ENCODE measurements at places on chromosomes 7 and 10.

- no peak for DNase-seq
Measured at GRCh38 chr7:34100661-34101060, 195.3 kb downstream of the BMPER start.

DNA sequence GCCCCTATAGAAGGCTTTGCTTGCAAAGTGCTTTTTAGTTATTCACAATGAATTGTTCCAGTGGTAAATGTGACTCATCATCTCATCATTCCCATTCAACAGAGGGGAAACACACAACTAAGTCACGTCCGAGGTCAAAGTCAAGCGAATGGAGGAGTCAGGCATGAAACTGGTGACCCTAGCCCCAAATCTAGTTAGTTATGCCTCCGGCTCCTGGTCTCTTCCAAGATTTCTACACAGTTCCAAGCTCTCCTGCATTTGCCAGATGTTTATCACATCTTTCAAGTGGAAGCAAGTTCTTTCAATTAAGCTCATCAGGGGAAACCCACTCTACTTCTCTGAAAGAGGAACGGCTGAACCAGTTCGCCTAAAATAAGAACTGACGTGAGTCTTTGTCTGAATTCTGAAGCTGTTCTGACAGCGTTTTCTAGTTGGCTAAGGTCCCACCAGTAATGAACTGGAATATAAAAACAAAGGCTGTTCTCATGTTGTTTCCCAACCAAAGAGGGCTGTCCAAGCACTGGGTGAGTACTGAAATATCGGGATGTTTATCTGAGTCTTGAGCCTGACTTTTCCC, 140.9 kb upstream of the NRBF2 start:
- DNase-seq: no peak

GRCh38 chr7:36583318-36583717, 141.0 kb downstream of the AOAH start:
- DNase-seq: no peak

DNA sequence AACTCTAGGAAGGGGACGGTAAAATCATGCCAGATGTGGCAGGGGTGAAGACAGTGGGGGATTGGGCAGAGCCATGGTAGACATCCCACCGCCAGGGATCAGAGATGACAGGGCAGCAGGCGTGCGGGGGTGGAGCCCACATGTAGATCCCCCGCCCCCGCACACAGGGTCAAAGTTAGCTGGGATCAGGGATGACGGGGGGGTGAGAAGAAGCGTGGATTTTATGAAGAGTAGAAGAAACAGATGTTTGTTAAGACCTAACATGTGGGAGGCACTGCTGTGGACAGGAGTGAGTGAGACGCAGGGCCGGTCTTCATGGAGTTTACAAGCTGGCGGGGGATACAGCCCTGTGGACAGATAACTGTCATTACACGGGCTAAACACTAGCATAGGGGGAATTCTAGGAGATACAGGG, 154.0 kb upstream of the KLF14 start:
- no peak for DNase-seq

DNA sequence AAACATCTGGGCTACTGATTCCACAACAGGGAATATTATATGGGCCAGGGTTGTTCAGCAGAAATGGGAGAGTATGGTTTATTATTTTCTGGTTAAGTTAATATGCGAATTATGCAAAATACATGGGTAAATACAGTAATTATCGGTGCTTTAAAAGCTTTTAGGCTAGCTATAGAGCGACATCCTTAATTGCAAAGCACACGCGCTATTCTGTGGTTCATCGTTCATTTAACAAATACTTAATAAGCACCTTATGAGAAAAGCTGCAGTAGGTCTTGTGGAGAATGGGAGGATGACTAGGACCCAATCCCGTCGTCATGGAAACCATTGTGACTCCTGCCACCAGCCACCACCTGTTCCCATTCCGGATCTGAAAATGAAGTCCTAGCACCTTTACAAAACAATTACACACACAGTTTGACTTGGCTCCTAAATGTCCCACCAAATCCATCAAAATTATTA, 623 bp upstream of the CEP41 start:
- no peak for DNase-seq

DNA sequence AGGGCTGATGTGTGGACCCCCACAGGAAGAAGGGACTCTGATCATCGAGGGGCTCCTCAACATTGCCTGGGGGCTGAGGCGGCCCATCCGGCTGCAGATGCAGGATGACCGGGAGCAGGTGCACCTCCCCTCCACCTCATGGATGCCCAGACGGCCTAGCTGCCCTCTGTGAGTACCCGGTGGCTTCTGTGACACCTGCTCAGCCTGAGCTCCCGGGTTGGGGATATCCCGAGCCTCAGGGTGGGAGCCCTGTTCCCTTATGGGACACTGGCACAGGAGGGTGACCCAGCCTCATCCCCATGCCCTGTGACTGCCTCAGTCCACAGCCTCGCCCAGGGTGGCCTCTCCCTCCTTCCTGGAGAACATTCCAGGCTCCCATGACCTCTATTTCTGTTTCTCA, 3.9 kb upstream of the DEPP1 start:
- DNase-seq: no peak

DNA sequence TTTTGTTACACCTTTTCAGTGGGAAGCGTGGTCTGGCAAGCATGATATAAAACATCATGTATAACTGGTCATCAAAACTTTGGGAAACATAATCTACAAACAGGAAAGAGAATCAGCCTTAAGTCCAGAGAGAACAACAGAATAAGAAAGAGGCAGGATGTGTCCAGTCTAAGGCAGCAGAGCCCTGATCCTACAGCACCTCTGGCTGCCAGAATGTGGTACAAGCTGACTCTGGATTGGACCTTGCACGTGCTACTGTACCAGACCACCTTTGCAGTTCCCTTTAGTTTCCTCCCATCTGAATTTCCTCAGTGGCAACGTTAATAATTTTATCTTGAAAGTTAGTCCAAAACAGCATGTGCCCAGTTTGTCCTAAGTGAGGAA, 824.6 kb upstream of the IGFBP3 start:
- DNase-seq: no peak

DNA sequence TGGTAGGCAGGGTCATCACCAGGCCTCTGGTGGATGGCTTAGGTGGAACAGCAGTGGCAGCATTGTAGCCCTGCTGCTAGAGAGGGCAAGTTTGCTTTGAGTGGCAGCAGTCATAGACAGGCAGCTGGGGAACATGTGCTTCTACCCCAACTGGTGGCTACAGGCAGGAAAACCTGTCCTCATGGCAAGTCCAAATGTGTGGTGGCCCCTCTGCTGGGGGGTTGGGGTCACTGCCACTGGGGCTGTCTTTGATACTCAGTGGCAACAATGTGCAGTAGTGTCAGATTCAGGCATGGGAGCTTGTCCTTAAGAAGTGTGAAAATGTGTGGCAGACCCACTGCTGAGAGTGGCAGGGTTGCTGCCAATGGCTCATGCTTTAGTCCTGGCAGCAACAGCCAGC, 186.2 kb upstream of the NPSR1 start:
- no peak for DNase-seq

DNA sequence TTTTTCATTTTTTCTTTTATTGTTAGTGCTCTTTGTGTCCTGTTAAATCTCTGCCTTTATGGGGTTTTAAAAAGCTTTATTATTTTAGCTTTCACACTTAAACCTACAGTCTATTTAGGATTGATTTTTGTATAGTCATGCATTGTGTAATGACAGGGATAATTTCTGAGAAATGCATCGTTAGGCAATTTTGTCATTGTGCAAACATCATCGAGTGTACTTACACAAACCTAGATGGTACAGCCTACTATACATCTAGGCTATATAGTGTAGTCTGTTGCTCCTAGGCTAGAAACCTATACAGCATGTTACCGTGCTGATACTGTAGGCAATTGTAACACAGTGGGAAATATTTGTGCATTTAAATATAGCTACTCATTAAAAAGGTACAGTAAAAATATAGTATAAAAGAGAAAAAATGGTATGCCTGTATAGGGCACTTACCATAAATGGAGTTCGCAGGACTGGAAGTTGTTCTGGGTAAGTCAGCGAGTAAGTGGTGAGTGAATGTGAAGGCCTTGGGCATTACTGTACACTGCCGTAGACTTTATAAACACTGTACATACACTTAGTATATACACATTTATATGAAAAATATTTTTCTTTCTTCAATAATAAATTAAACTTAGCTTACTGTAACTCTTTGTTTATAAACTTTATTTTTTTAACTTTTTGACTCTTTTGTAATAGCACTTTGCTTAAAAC, 16.0 kb downstream of the UBE2D1 start:
- no peak for DNase-seq

GRCh38 chr7:90320801-90321494, at the start of gene FAM237B:
Gene FAM237B, minus strand, starts transcription at chr7:90321304. Its CDS starts 1,556 bp downstream, at chr7:90319748.
- no peak for DNase-seq

DNA sequence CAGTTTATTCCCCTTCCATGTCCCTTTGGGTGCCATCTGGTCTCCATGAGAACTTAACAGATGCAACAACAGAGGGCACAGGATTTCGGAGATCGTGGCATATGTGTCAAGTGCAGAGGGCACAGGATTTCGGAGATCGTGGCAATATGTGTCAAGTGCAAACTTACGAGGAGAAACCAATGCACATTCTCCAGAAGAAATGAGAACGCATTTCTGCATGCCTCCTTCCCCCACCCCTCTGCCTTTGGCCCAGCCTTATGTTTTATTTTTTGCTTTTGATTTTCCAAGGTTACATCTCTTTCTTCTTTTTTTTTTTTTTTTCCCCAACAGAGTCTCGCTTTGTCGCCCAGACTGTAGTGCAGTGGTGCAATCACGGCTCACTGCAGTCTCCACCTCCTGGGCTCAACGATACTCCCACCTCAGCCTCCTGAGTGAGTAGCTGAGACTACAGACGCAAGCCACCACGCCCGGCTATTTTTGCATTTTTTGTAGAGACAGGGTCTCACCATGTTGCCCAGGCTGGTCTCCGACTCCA, 586 bp upstream of the ANKRD26 start:
- no peak for DNase-seq

DNA sequence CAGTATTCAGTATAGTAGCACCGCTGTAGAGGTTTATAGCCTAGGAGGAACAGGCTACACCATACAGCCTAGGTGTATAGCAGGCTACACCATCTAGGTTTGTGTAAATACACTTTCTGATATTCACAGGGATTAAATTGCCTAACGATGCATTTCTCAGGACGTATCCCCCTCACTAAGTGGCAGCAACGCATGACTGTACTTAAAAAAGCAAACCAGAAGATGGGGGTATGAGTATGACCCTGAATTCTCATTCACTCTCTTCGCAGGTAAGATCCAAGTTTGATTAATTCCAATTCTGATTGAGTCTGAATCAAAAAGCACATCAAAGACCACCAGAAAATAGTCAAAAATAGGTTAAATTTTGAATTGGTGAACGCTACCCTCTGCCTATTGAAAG, 972 bp downstream of the ORC5 start:
- DNase-seq: no peak

- no peak for DNase-seq
Measured at GRCh38 chr7:112538726-112539255, 58.0 kb downstream of the LSMEM1 start.

GRCh38 chr7:46583656-46584055, 662.6 kb upstream of the IGFBP3 start:
- no peak for DNase-seq

GRCh38 chr7:30752979-30753378, 1.0 kb downstream of the INMT start:
- DNase-seq: no peak

DNA sequence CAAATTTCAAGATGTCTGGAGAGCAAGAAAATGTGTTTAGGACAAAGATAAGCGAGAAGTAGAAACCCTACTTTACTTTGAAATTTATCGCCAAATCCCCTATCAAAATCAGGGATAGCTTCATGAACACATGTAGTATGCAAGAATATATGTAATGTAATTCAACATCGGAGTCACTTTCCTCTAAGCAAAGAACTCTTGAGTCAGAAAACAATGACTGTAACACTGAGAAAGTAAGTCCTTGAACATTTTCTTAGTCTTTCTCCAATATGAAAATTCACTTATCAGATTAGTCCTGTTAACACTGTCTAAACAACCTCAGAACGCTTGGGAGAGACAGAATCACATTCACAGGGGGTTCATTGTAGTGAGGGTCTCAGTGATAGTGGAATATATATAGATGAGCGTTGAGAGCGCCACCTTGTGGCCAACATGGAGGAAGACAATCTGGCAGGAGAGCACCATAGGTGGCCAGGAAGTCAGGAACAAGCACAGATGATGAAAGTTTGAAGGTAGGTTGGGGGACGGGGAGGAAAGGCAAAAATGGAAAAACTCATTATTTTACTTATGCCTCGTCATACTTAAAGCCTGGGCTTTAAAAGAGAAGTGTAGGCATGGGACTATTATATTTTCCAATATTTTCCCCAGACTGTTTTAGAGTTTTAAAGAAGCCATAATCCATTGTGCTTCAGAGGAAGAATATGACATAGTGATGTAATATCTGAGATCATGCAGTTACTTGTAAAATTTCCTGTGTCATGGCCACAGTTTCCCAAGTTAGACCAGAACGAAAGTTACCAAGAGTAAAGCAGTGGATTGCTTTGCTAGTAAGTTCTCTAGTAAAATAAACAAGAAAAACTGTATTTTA, 115.5 kb upstream of the GNAI1 start:
- no peak for DNase-seq

Data from bone marrow (tissue), 2 donors.